Stimulated activated CD4-positive, alpha-beta T cell treated with anti-CD3 and anti-CD28 coated beads, Interleukin-12 subunit alpha, Interleukin-12 subunit beta, amount 100 ng/mL, for 48 hours (primary cell): ENCODE measurements at places on chromosomes 2 and 18.

- no peak for DNase-seq
Measured at GRCh38 chr2:128347701-128348539, 29.3 kb upstream of the HS6ST1 start.

GRCh38 chr2:128026448-128027277 lies 1.2 kb downstream of the SAP130 start:
- DNase-seq, result no peak

GRCh38 chr2:71932780-71933466 lies 214.7 kb downstream of the CYP26B1 start:
- DNase-seq, result no peak

DNA sequence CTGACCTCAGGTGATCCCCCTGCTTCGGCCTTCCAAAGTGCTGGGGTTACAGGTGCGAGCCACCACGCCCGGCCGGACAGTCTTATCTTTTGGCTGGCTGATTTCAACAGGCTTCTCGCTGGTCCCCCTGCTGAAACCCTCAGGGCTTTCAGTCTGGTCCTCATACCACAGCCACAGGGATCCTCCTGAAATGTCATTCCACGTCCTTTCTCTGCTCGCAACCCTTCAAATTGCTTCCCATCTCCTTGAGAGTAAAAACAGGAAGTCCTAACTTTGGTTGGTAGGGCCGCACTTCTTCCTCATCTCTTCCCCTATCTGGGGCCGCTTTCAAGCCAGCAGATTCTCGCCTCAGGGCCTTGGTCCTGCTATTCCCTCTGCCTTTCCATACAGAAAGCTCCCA lies 1.4 kb upstream of the CAB39 start:
- DNase-seq, result no peak

DNA sequence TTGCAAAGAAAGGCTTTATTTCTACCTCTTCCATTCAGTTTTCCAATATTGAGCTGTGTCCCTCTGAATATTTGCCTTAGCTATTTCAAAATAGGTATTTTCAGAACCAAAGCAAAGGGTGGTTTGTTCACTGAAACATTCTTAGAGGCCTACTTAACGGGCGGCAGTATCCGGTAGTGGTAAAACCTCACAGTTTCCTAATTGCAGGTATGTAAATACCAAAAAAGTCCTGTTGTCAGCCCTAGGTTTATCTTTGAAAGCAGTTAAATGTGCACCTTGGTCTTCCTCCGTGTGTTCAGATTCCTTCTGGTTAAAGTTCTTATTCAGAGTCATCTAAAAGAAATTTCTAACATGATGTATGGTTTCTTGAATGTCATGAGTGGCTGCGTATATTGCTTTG lies 38.9 kb downstream of the CCNT2 start:
- no peak for DNase-seq

DNA sequence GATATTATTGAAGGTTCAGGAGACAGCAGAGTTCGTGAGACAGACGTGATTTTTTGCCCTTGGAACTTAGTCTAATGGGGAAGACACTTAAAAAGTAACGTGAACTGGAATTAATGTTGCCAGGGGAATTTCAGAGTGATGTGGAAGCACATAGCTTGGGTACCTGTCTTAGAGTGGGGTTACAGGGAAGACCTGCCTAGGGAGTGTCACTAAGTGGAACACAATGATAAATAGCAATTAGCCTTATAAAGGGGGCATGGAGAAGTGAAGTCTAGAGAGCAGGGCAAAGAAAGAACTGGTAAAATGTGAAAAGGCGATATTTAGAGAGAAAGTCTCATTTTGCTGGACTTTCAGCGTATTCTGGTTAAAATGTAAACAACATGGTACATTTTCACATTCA lies 306.0 kb upstream of the TCF4 start:
- DNase-seq, result no peak

- no peak for DNase-seq
Measured at GRCh38 chr2:218727502-218728165, 17.0 kb downstream of the TTLL4 start.

DNA sequence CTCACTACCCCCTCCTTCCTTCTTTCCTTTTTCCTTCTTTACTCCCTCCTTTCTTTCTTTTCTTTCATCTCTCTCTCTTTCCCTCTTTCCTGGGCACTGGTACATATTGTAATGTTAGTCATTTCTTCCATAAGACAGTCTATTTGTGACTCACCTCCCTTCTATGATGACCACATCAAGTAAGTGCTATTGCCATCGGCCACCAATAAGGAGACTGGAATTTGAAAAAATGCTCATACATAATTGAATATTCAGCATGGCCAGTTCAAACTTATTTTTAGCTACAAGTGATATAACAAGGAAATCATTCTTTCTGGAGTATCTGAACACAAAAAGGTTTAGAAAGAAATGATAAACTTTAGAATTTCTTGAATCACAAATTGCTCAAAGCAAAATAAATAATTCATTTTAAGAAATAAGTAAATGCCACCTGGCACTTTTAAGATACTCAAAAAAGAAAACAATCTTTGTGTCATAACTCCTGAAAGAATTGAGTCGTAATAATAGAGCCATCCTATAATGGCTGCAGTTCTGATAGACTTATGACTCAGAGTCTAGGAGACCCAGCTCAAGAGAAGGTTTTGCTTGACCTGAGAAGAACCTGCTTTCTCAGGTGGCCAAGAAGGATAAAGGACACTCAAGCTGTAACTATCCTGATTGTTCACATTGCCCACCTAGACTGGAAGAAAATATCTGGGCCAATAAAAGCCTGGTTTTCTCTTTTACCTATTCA lies 51.6 kb upstream of the CCBE1 start:
- no peak for DNase-seq

DNA sequence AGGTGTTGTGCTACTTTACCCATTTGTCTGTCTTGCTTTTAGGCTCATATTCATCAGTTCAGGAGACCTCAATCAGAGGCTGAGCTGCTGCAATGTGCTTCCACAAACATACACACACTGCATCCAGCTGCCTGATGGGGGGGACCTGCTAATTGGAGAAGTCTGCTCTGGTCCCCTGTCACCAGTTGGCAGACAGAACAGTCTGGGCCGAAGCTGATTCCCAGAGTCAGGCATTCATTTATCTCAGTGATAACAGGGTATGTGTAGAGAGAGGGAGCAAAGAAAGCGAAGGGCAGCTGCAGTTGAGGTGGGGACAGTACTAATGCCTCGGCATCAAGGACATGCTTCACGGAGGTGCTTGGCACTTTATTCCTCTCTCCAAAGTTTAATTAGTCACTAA lies 584.3 kb upstream of the PIK3C3 start:
- no peak for DNase-seq
